Brain microvascular endothelial cell (primary cell): ENCODE measurements at places on chromosomes 2 and 18.

DNA sequence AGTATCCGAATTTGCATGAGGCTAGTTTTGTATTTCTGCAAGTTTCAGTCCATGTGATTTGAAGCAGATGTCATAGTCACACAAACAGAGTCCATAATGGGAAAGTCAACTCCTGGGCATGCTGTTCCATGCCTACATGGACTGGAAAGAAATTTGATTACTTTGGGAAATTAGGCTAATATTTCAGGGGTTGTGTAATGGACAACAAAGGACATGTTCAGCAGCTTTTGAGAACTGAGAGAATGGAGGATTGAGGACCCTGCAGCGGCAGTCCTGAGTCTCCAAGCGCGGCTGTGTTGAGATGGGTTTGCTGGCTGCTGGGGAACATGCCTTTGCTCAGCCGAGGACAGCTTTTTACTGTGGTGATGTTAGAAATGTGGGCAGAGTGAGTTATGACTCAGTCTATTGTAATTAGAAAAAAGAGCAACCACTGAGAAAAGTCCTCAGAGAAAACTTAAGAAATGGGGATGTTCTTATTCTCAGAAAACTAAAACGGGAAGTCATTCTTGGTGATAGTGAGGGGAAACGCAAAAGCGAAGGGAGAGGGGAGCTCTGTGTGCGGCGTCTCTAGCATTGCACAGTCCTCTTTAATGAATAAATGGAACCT, 149.2 kb downstream of the FAM210A start:
- peak; percentile 41 for DNase-seq

- no peak for DNase-seq
These were observed 127.4 kb upstream of the CTDP1 start for GRCh38 chr18:79552140-79552631.

DNA sequence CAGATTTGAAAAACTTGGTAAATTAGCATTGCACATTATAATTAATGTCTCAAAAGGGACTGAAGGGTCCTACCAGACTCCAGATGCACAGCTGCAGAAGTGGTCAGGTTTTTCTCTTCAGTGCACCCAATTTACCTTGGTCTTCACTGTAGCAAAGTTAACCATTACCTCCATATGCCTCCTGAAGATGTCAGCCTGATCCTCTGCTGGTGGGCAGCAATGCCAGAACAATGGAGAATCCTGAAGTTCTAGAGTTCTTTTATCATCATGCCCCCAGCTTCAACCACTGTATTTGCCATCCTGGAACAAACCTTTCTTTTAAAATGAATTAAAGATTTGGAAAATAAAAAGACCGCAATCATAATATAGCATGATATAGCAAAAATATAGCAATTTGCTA, 1774.8 kb upstream of the CELF4 start:
- DNase-seq: no peak

- DNase-seq: no peak
These were observed 163.1 kb downstream of the CDH20 start for GRCh38 chr18:61496374-61496773.

DNA sequence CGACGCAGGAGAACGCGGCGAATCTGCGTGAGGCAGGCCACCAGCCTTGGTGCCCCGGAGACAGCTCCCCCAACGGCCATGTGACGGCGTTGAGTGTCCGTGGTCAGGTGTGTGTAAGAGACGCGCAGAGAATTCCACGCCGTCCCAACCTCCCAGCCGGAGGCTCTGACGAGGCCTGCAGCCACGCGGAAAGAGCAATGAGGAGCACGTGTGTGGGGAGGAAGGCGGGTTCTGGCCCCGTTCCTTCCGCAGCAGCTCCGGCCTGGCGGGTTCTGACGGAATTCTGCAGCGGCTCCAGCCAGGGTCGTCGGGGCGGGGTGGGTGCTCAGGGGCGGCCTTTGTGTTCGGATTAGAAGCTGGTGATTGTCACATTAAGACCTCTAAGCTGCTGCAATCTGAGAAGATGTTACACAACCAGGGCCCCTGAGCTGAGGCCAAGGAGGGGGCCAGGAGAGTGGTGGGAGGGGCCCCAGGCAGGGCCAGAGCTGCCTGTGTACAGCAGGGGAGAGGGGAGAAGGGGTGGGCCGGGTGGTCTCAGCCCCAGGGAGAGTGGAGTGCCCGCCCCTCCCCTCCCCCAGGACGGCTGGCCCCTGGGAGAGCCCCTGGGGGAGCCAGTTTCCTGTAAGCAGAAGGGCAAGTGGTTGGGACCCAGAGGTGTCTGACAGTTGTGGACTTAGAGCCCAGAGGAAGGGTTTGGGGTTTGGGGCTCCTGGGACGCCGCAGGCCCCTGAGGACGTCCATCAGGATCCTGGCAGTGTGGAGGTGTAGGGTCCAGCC, 5.1 kb upstream of the GAL3ST2 start:
- DNase-seq: no peak
